ENCODE measurements at places on chromosomes 2 and 18.

- DNase-seq, result no peak
These were observed 131.4 kb upstream of the BOD1L2 start for GRCh38 chr18:57015451-57015850.

DNA sequence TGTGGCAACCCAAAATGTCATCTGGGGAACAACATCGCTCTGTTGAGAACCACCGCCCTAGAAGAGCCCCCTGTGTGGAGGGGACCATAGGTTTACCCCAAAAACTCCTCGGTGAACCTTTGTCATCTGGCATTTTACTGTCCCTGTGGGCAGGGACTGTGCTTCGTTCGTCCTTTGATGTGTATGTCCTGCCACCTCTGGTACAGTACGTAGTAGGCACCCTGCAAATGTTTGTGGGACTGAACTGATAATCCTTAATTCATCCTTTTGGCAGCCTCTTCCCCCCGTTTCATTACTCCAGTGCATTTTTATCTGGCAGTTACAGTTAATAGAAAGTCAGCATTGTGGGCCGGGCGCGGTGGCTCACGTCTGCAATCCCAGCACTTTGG lies 728 bp downstream of the NAPG start:
- no peak for DNase-seq

- DNase-seq, result no peak
These were observed 67.2 kb upstream of the NABP1 start for GRCh38 chr2:191610756-191611155.

- DNase-seq, result no peak
These were observed 180.4 kb downstream of the INO80D start for GRCh38 chr2:205905576-205905975.

- no peak for DNase-seq
These were observed 488.7 kb upstream of the TCF4 start for GRCh38 chr18:56076723-56077122.

- DNase-seq, result no peak
These were observed at the start of gene EDAR for GRCh38 chr2:108988796-108989713. EDAR (minus strand) TSS chr2:108989220; CDS start chr2:108931014, 58,206 bp downstream.

DNA sequence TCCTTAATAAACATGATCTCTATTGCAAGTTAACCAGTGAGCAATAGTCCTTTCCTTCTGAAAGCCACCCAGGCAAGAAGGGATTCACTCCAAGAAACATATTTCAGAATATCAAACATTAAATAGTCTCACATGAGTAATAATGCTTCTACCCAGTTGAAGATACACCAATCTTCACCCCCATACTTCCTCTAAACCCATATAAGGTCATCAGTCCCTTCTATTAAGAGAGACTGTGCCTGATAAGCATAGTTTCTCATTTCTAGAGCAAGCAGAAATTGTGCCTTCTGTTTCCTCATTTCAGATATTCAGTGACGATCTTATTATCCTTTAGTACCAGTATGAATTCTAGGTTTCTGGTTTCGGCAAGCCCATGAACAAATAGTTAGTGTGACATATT lies 64.6 kb downstream of the DSEL start:
- no peak for DNase-seq

DNA sequence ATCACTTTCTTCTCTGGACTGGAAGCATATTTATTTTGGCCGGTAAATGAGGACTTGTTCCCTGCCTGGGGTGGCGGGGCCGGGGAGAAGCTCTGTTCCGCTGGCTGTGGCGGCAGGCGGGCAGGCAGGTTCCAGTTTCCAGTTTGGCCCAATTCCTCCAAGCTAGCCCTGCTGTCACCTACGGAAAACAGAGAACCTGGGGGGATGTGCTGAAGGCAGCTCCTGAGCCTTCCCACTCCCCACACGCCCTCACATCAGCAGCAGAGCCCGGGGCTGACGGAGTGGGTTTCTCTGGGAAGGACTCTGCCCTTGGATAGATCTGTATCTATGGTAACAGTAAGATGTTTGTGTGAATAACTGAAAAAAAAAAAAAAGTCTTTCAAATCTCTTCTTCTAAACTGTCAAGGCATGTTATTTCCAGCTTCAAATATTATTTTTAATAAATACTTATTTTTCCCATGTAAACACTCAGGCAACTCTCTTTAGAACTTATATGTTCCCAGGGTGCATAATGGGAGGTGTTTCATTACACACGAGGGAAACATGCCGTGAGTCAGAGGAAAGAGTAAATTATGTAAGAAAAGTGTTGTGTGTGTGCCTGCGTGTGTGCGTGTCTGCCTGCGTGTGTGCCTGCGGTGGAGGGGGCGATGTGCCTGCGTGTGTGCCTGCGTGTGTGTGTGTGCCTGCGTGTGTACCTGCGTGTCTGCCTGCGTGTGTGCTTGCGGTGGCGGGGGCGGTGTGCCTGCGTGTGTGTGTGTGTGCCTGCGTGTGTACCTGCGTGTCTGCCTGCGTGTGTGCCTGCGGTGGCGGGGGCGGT lies 116.1 kb upstream of the ZNF516 start:
- DNase-seq, result no peak

DNA sequence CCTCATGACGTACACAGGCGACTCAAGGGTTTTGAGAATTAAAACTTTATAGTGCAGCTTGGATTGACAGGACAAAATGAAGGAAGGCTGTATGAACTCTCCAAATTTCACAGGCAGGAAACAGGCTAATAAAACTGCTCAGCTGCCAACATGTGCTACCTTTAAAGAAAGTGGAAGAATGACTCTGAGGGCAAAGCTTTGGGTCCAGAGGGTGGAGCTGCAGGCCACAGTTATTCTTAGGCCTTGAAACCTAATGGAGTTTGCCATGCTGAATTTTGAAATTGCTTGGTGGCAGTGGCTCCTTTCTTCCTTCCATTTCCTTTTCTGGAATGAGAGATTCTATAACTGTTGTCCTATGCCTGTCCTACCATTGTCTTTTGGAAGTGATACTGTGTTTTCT lies 34.8 kb downstream of the HAT1 start:
- DNase-seq, result no peak

- no peak for DNase-seq
These were observed 76.8 kb downstream of the ZNF407 start for GRCh38 chr18:74674487-74674886.

GRCh38 chr2:134919341-134920210 lies 954 bp downstream of the CCNT2 start:
- DNase-seq, result peak; percentile 37

DNA sequence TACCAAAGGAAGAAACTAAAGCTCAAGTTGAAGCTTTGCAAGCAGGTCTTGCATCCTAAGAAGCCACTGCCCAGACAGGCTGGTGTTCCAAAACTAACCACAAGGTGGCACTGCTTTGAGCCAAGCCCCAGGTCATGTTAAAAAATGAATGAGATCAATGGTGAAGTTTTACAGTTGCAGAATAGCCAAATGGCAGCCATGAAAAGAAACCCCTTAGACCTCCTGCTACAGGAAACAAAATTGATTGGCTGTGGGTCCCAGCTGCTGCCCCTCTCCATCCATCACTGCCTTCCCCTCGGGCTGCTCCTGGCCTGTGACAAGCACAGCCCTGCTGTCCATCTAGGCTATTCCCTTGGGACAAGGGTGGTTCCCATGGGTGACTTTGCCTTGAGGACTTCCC lies 20.7 kb upstream of the MREG start:
- DNase-seq, result peak; percentile 78

- DNase-seq, result no peak
These were observed 161.1 kb downstream of the CCBE1 start for GRCh38 chr18:59536166-59536565.

DNA sequence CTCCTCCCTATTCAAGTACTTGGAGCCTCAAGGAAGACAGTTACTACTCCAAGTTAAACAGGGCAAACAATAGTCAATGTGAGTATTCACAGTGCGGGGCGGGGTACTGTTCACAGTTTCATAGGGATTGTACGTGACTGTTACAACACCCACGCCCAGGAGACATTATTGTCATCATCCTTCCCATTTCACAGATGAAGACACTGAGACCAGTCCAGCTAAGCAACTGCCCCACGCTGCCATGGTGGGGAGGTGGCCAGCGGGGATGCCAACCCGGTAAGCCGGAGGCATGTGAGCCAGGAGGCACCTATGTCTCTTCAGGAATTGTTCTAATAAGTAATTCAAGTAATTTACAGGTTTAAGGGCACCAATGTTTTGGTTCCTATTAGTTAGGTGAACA lies 982 bp downstream of the HJURP start:
- DNase-seq, result no peak

DNA sequence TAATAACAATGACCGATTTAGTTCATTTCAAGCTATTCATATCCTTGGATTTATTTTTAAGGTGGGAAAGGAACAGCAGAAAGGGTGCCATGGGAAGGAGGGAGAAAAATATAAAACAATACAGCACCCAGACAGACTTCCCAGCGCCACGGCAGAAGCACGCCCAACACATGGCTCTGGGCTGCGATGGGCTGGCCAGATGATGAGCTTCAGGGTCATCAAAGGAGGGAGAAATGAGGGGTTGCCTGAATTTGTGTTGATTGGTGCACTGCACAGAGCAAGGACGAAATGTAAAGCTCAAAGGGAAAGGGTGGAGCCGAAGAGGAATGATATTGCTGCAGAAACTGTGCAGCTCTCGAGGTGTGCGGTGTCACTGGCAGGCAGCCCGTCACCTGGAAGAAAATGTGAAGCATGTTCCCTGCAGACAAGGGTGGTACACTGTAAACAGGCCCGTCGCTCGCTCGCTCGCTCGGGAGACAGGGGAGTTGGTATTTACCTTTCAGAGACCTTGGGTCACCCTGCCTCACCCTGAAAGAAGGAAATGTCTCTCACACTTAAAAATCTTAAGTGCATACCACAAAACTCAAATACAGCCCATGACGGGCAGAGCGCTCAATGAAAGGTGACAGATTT lies 195.5 kb upstream of the CTAGE1 start:
- no peak for DNase-seq

DNA sequence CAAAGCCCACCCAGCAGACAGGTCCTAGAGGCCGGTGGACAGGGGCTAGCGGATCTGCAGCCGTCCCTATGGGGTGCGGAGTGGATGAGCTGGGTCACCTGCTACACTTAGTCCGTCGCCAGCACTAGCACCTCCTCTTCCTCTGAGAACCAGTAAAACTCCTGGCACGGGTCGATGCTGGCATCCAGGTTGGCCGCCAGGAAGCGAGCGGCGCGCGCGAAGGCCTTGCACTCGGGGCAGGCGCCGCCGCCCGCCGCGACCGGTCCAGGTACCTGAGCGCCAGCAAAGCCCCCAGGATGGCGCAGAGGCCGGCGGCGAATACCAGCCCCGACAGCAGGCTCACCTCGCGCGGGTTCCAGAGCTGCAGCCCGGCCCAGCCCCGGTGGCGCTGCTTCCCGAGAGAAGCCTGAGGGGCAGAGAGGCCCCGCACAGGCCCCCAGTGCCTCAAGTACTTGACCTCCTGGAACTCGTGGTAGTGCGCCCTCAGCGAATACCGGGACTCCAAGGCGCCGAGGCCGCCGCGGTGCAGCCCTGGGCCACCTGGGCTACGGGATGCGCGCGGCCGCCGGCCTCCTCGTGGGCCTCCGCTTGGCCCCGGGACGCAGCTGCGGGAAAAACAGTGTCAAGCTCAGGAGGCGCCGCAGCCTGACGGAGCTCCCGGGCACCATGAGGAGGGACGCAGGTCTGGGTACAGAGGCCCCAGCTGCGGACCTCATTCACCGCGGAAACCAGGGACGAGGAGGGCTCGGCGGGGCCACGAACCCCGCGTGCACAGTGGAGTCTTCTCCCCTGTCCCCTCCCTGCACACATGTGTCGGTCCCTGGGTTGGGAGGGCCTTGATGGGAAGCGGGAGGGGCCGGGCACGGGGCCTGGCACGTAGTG lies 27.5 kb upstream of the ALPP start:
- DNase-seq, result no peak

GRCh38 chr2:13676269-13676668 lies 956.2 kb upstream of the LRATD1 start:
- no peak for DNase-seq

DNA sequence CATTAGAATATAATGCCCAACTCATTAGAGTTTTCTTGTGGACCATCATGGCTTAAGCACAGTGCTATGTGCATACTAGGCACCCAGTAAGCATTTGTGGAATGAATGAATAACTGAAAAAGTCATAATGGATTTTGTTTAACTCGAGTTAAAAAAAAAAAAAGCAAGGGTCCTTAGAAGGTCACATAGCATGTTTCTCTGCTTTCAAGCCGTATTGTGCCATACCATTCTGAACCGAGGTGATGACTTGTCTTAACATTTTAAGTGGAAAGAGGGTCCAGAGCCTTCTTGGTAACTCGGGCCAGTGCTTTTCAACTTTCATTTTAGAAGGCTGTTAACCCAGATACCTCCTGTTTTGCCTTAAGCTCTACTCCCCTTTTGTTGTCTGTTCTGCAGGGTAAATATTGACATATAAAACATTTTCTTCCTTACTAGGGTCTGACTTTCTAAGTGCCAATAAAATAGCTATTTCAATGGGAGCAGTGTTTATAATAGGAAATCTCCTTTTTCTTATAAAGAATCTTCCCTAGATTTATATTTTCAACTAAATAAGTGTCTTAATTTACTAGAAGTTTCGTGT lies 787 bp upstream of the ADGRF3 start:
- DNase-seq, result no peak

DNA sequence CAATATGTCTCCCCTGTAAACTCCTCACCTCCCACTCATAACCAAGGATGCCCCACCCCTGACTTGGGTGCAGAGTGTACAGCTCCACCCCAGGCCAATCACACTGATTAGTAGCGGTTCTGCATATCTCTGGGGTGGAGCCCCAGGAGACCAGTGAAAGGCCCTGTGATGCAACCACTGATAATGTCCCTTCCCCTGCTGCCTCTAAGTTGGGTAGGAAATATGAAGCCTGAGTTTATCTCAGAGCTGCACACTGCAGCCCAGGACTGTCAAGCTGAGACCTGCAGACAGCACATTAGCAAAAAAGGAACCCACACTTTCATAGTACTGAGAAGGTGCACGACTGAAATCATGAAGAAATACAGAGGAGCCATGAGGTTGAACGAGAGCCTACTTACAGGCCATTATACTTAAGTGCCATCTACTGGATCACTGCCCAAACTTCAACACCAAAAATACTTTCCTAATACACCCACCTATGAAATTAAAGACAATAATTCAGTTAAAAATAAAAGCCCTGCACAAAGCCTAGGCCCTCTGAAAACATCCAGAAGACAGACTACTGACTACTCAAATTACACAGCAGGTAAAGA lies 455.4 kb upstream of the LRRTM4 start:
- no peak for DNase-seq

DNA sequence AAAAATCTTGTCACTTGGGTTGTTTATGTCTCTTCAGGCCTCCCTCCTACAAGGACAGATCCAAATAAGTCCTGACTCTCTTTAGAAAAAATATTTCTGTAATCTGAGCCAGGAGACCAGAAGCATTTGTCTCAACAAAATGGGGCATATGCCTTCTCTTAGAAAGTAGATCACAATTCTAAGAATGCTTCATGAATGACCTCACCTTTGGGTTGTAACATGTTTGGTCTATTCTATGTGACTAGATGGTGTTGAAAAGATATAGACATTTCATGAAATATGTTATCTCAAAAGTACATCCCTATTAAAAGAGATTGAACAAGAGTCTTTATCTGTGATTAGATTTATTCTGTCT lies 159.0 kb upstream of the SETBP1 start:
- no peak for DNase-seq

GRCh38 chr2:108701208-108701607 lies 18.1 kb upstream of the RANBP2 start:
- DNase-seq, result no peak

GRCh38 chr2:232418466-232419244 lies 12.0 kb downstream of the ALPG start:
- no peak for DNase-seq

GRCh38 chr2:154336201-154336600 lies 362.3 kb upstream of the KCNJ3 start:
- no peak for DNase-seq

- DNase-seq, result no peak
These were observed 560.2 kb upstream of the LRATD1 start for GRCh38 chr2:14072338-14072737.

GRCh38 chr18:45690975-45691815 lies 32.8 kb upstream of the SLC14A1 start:
- peak; percentile 85 for DNase-seq
